Lower lobe of right lung (tissue), 2 donors: ENCODE measurements at places on chromosomes 3 and 15. TPM values are rescaled to one million over a fixed set of nuclear protein-coding genes. Genes with fewer than 3 reads are reported as not detected.
A peak's percentile ranks its signal among the peaks of the same experiment; 100 is the strongest.

DNA sequence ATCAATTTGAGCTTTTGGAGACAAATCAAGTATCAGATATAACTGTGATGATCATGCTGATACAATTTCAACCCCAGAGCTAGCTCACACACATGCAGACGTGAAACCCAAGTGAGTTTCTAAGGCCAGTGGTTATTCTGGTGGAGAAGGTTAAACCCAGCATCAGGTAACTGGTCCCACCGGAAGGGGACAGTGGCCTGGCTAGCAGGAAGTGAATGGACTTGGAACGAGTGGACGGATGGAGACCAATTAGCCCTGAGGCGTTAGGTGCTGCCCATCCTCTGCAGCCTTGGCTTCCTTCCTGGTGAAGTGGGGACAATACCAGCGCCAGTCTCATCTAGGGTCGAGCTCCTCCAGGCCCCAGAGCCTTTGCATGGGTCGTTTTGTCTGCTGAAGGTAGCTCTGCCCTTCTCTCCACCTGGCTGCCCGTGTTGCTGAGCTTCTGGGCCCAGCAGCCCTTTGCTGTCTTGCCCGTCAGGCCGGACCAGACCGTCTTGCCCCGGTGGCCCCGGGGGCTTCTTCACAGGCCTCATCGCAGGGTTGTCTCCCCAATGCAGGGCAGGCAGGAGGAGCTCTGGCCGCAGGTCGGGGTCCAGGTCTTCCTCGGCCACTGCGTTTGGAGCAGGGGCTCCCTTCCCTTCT is 915 bp upstream of the KCTD6 start:
- no peaks in the 10 kb centered on the region for H3K27me3 ChIP-seq
- H3K27ac ChIP-seq: peak overlapping the region; percentile 80
- H3K4me1 ChIP-seq: peaks cover 36% of the 10 kb centered on the region
- no peaks in the 10 kb centered on the region for H3K36me3 ChIP-seq

DNA sequence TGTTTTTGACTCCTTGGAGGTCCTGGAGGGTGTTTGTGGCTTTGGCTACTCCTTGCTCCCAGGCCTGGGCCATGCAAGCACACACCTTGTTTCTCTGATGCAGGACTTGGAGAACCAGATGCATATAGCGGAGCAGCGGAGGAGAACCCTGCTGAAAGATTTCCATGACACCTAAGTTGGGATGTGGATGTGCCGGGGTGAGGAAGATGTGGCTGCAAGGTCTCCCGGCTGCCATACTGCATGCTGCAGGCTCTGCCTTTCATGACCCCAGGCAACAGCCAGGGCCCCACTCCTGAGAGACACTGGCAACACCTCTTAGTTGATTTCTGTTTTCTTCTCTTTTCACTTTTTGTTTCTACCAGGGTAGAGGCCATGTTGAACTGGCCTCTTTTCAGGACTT is 6.9 kb upstream of the P4HTM start:
- no peak overlapping the region for H3K4me3 ChIP-seq
- no peak for DNase-seq
- H3K27ac ChIP-seq: no peak overlapping the region

GRCh38 chr15:67556976-67557570 is 14.6 kb downstream of the MAP2K5 start:
- H3K27me3 ChIP-seq: no peaks in the 10 kb centered on the region
- H3K4me3 ChIP-seq: no peak overlapping the region
- H3K4me1 ChIP-seq: no peaks in the 10 kb centered on the region

DNA sequence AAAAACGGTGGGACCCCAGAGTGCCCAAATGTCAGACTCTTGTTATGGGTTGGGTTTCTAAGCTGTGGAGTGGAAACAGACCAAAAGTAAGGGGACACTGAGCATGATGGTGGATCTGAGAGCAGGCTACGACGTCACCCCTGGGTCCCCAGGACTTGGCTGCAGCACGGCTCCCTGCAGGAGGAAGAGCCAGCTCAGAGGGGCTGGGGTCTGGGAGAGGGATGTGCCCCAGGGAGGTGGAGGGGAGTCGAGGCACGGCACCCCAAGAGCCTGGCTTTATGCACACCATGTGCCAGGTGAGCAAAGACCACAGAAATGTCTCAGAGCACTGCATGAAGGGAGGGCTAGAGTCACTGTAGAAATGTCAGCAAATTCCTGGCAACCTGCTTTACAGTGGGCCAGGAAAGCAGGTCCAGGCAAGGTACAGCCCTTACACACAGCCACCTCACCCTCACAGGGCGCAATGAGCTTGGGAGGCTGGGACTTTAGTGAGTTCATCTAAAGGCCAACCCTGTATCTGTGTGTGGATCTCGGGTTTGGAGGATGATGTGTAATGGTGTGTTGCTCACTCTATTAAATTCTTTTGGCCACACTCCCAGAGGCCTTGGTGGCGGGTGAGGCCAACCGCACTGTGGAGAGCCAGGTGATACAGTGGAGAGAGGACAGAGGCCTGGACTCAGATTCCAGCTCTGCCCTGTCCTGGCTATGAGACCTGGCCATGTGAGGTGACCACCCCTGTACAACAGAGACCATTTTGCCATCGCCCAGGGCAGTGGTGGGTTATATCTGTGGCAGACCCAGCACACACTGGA is 14.1 kb downstream of the CTSH start:
- peaks cover 21% of the 10 kb centered on the region for H3K4me1 ChIP-seq
- H3K27ac ChIP-seq: no peak overlapping the region
- peaks cover 96% of the 10 kb centered on the region for H3K36me3 ChIP-seq
- no peak overlapping the region for H3K4me3 ChIP-seq
- no peak for DNase-seq

- no peaks in the 10 kb centered on the region for H3K27me3 ChIP-seq
- H3K4me1 ChIP-seq: peaks cover 14% of the 10 kb centered on the region
- H3K4me3 ChIP-seq: no peak overlapping the region
Observed at GRCh38 chr3:193743702-193744047, 150.7 kb downstream of the OPA1 start.

GRCh38 chr15:92650256-92650655 is 5.3 kb downstream of the FAM174B start:
- no peak overlapping the region for H3K4me3 ChIP-seq
- H3K27me3 ChIP-seq: no peaks in the 10 kb centered on the region
- no peaks in the 10 kb centered on the region for H3K36me3 ChIP-seq
- peak overlapping the region; percentile 8 for H3K27ac ChIP-seq

- no peaks in the 10 kb centered on the region for H3K27me3 ChIP-seq
- no peak overlapping the region for H3K27ac ChIP-seq
- no peak overlapping the region for H3K4me3 ChIP-seq
- H3K4me1 ChIP-seq: no peaks in the 10 kb centered on the region
- no peaks in the 10 kb centered on the region for H3K36me3 ChIP-seq
- DNase-seq: no peak
Observed at GRCh38 chr3:45777111-45777745, 19.1 kb downstream of the SLC6A20 start.

- H3K36me3 ChIP-seq: no peaks in the 10 kb centered on the region
- H3K4me1 ChIP-seq: no peaks in the 10 kb centered on the region
- no peak overlapping the region for H3K27ac ChIP-seq
- no peak overlapping the region for H3K4me3 ChIP-seq
Observed at GRCh38 chr15:39317225-39317624, 263.7 kb upstream of the THBS1 start.

DNA sequence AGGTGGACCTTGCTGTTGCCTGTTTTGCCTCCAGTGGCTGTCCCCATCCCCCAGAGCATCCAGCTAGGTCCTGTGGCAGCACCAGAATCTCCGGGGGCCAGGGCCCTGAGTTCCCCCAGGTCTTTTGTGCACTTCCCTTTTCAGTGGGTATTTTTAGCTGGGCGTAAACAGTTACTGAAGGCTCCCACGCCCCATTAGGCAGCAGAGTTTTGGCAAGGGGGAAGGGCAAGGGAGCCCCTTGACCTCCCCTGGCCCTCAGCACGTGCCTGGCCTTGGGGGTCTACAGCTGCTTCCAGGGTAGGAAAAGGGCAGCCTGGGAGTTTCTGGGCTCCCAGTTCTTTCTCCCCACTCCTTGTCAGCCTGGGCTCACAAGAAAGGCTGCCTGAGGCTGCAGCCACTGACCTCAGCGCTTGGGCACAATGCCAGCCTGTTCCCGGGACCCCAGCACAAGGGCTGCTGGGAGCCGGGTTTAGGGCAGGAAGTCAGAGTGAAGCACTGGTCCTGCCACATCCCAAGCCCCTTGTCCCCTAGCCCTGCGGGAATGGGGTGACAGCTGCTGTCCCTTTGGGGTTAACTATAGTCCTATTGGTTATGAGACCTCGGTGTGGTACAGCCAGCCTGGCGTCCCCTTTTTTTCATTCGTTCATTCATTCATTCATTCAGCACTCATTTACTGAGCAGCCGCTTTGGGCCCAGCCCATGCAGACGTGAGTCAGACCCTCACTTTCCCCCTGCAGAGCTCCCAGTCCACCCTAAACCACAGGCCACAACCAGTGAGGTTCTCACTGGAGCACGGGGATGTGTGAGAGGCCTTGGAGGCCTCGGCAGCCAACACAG is 8.4 kb downstream of the CSK start:
- peak overlapping the region; percentile 44 for H3K4me3 ChIP-seq
- H3K36me3 ChIP-seq: peaks cover 7% of the 10 kb centered on the region
- peaks cover 85% of the 10 kb centered on the region for H3K4me1 ChIP-seq
- no peaks in the 10 kb centered on the region for H3K27me3 ChIP-seq
- peak; percentile 77 for DNase-seq

DNA sequence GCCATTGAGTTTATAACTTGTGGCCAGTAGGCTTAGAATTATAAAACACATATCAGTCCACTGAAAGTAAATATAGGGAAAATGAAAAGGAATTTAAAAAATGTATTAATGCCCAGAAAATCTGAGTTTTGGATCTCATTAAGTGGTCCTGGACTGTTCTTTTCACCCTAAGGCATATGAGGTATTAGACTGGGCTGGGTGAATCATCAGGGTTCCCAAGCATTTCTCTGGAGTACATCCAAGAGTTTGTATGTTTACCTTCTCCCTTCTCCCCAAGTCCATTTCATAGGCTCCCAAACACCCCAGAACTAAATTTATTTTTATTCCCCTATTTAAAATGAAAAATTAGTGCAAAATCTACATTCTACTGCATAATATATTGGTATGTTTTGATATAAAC is 31.9 kb upstream of the SPTSSB start:
- no peak overlapping the region for H3K27ac ChIP-seq
- DNase-seq: no peak
- H3K27me3 ChIP-seq: no peaks in the 10 kb centered on the region
- H3K4me1 ChIP-seq: no peaks in the 10 kb centered on the region

DNA sequence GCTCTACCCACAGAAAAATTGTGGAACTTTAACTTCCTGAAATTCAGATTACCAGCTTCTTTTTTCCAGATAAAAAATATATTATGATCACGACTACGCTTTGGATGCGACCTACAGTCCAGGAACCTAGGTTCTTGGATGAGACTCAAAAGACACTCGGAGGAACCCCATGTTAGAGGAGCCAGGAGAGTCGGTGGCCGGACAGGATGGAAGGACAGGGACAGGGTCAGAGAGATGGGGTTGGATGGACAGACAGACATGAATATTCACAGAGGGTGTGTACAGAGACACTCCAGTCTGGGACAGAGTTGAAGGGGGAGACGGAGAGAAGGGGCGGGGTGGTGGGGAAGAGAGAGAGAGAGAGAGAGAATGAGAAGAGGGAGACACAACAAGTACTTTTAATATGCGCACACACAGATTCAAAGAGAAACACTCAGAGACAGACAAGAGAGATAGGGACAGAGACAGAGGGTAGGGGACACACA is 9.5 kb downstream of the FAM3D start:
- no peak overlapping the region for H3K4me3 ChIP-seq
- DNase-seq: no peak
- H3K27ac ChIP-seq: no peak overlapping the region
- H3K4me1 ChIP-seq: no peaks in the 10 kb centered on the region
- H3K27me3 ChIP-seq: no peaks in the 10 kb centered on the region

- H3K27me3 ChIP-seq: no peaks in the 10 kb centered on the region
- no peak for DNase-seq
- H3K36me3 ChIP-seq: no peaks in the 10 kb centered on the region
- H3K4me3 ChIP-seq: no peak overlapping the region
- no peaks in the 10 kb centered on the region for H3K4me1 ChIP-seq
Observed at GRCh38 chr3:25035526-25035925, 392.5 kb upstream of the RARB start.

Gene AADACL2
- total RNA-seq: 0.21 TPM

Gene WWTR1
- 89.5 TPM for total RNA-seq

Gene VIPR1
- total RNA-seq: 212 TPM

Gene TSEN2
- 23.6 TPM for total RNA-seq

Gene SLC22A13
- total RNA-seq: 0.32 TPM

Gene DUOXA2
- not detected for total RNA-seq

Gene LYZL4
- total RNA-seq: not detected

Gene GPR87
- total RNA-seq: 0.24 TPM

Gene ULK4
- 11.4 TPM for total RNA-seq

Gene POC1A
- total RNA-seq: 2.7 TPM

Gene USP50
- not detected for total RNA-seq
